ENCODE measurements at places on chromosomes 6 and 20.

DNA sequence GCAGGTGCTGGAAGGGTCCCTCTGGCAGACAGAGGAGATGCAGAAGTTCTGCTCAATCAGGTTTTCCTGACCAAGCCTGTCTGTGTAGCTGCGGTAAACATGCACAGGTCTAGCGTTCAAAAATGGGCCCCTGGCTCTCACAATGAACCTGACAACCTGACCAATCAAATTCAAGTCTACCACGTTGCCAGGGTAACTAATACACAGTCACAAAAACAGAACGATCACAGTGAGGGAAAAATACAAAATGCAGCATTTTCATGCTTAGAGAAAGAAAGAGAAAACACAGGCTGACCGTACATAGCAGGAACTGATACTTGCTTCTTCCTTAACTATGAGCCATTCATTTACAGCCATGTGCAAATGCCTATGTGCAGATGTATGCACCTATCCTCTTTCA, 353.1 kb upstream of the TSHZ2 start:
- DNase-seq, result no peak

GRCh38 chr6:5763871-5764270, 242.9 kb downstream of the NRN1 start:
- DNase-seq, result no peak

GRCh38 chr6:170403451-170403850, 96.9 kb downstream of the FAM120B start:
- no peak for DNase-seq

- no peak for DNase-seq
Observed at GRCh38 chr20:52799130-52799529, 173.0 kb upstream of the TSHZ2 start.

- DNase-seq, result peak; percentile 86
Observed at GRCh38 chr6:154675602-154676088, 57.6 kb upstream of the SCAF8 start.

DNA sequence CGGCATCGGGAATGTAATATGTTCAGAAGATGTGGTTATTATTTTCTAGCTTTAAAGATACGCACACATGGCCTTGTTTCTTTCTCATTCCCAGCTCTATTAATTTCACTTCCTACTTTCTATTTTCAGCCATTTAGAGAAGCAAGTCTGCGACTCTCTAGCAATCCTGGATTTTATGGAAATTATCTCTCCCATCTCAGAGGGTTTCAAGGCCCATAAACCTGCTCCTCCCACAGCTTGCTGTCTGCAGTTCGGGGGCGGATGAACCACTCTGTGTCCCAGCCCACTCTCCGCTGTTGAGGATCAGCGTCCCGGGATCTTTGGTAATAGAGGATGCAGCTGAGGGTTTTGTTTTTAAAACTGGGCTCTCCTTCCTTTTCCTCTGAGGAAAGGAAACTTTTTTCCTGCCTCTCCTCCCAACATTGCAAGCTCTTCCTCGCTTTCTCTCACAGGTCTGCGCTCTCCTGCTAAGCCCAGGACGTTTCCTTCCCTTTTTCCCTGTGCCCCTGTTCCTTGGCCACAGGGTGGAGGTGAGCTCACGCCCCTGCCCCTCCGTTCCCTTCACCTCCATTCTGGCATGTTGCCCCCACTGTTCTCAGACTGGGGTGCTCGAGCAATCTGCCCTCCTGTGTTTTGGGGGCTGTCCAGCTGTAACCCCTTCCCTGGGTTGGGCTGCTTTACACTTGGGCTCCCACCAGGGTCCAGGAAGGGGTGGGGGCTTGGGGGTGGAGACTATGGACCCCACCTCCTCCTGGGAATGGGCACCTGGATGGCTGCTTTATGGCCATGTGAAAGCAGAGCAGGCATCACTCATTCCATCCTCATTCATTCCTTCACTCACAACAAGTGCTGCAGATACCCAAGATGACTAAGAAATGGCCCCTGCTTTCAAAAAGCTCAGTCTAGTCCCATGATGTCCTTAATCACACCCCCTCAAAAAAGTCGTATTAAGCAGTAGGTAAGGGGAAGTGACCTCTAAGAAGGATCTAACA, 54.9 kb downstream of the ZBTB9 start:
- no peak for DNase-seq

- DNase-seq, result no peak
Observed at GRCh38 chr6:37435373-37435772, 2.4 kb downstream of the CMTR1 start.

GRCh38 chr6:67698534-67698933, 936.5 kb upstream of the ADGRB3 start:
- DNase-seq, result no peak

DNA sequence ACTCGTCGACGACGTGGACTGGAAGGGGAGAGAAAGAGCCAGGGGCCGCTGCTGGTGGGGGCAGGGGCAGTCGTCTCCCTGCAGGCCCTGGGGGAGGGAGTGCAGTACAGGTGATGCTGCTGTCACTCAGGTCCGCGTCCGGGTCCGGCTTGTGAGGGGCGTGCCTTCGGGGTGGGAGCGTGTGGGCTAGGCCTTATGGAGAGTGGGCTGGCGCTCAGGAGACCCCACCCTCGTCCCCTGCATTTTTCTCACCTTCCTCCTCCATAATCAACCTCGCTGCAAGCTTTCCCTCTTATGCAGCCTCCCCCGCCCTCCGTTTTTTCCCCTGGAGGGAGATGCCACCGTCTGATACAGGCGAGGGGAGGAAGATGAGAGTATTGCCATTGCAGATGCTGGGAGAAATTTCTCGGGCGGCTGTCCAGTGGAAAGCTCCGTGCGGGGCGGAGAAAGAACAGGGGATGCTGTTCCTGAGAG, 632 bp downstream of the PCMT1 start:
- DNase-seq, result peak; percentile 41

GRCh38 chr6:17485181-17485580, 91.8 kb downstream of the CAP2 start:
- DNase-seq, result no peak

- no peak for DNase-seq
Observed at GRCh38 chr6:147057705-147058342, 146.4 kb upstream of the STXBP5 start.

DNA sequence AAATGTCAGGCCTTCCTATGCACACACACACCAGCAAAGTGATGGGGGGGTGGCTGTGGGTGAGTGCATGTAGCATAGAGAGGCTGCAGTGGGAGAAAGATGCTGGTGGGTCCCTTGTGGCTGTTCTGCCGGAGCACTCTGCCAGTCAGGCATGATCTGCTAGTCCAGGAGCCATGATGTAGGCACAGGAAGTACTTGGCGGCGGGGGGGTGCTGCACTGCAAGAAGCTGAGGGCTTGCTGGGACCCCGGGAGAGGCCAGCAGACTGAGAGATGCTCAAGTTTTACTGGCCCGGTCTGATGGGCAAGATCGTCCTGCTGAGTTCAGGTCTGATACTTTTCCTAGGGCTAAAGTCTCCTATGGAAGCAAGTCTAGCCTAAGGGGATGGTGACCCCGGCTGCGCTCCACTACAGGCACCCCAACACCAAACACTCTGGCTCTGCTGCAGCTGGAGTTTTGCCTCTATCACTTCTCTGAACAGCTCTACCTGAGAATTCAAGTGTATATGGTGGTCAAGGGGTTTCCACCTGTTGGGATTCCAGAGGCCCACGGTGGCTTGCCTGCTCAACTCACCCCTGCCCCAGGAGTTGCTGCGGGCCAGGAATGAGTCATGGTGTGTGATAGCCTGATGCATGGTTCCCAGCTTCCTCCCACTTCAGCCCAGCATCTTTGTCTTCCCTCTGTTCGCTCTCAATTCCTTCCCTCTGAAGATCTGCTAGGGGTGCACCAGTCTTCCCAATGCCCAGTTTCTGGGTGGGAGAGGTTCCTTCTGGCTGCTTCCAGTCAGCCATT, 971.8 kb upstream of the ADGRB3 start:
- no peak for DNase-seq

DNA sequence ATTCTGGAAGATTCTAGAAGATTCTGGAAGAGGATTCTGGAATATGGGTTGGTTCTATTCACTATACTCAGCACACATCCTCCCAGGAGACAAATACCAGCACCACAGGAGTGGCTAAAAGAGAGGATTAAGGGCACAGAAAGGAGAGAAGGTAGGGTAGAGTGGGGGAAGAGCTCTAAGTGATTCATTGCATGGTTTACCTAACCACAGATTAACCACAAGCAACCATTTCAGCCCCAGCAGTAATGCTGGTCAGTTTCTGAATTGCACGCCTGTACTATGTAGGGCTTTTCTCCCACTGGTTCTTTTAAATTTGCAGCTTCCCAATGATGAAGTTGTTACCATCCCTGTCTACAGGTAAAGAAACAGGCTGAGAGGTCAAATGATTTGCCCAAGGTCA, 192.7 kb upstream of the PMEPA1 start:
- DNase-seq, result no peak

GRCh38 chr6:4297348-4297747, 162.0 kb upstream of the ECI2 start:
- DNase-seq, result no peak

DNA sequence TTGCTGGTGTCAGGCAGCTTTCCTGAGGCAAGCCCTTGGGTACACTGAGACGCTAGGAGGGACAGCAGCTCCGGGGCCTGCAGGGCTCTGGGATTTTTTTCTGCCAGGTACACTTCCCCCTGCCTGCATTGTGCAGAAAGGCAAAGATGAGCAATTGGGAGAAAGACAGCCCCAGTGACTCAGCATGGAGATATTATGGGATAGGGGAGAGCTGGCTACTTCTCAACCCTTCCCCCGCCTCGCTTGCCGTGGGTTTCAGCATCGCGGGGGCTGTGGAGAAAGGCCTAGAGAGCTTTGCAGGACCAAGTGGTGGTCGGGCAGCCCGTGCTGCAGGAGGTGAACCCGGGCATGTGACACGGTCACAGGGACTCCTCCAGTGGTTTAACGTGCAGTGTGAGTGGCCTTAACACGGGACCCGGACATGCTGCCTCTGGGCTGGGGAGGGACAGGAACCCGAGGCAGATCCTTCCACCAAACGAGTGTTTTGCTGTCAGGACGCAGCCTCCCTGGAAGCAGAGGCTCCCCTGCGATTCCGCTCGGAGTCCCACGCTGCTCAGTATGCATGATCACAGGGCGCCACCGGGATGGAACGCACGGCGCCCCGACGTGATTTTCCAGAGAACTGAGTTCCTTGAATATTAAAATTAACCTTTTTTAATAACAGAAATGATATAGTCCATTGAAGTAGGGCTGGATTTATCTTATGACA, 139.9 kb downstream of the CDH4 start:
- DNase-seq, result no peak

DNA sequence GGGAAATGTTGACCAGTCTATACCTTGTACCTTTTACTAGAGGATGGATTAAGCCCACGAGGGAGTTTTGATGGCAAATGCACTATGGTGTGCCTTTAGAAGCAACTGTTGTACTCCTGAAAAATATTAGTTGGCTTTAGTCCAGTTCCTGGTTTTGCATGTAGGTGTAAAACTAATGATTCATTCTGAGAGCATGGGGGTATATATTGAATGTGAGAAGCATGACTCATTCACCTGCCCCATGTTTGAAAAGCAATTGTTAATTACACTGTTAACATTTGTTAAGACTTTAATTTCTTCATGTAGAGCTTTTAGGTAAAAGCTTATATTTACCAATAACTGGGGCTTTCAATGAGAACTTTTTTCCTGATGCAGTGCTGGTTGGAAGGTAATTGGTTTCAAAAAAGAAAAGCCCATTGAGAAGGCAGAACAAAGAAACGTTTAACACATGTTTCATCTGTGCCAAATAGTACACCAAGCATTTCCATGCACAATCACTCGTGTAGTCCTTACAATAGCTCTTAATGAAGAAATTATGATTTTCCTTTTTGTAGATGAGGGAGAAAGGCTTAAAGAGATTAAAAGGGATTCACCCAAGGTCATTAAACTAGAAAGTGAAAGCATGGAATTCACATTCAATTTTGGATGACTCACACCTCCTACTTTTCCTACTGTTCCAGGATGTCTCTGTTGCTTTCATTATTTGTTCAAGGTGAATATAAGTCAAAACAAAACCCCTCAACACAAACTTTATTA, 134.1 kb downstream of the CCDC170 start:
- DNase-seq, result no peak

DNA sequence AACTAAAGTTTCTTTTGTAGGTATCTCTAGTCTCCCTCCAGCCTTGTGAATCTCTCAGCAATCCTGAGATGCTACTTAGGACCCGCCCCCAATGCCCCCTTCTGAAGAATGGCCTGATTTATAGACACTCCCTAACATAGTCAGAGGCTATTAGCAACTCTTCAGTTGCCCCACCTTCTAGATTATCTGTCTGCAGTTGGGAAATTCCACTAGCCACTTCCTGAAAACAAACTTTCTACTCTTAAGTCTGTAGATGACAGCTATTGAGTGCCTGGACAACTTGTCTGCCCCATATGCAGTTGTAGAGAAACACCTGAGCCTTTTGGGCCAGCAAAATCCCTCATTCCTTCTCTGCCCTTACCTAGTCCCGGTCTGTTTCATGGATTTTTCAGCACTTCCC, 188.2 kb upstream of the PREP start:
- no peak for DNase-seq

GRCh38 chr6:153162646-153163045, 31.6 kb upstream of the RGS17 start:
- no peak for DNase-seq

- DNase-seq, result no peak
Observed at GRCh38 chr6:105429676-105430075, 26.8 kb upstream of the PREP start.

- DNase-seq, result no peak
Observed at GRCh38 chr6:84517741-84518530, 246.5 kb downstream of the TBX18 start.

DNA sequence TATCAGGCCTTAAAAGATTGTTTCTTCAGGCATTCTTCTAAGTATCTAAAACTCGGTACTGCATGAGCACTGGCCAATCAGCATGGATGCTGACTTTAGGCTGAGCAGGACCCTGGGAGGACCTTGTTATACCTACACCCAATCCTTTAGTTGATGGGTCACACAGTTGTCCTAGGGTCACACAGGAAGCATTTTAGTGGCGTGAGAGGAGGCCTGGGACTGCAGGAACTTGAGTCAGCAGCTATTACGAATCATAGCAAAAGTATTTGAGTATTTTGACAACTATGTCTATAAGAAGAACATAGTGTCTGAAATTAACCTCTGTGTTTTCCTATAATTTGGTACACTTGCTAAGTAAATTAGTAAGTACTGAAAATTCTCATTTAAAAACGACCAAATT, 741.4 kb downstream of the HACE1 start:
- no peak for DNase-seq

GRCh38 chr20:19750101-19750606, 7.9 kb upstream of the RIN2 start:
- DNase-seq, result no peak

GRCh38 chr20:34952671-34953070, 2.9 kb downstream of the GSS start:
- no peak for DNase-seq

DNA sequence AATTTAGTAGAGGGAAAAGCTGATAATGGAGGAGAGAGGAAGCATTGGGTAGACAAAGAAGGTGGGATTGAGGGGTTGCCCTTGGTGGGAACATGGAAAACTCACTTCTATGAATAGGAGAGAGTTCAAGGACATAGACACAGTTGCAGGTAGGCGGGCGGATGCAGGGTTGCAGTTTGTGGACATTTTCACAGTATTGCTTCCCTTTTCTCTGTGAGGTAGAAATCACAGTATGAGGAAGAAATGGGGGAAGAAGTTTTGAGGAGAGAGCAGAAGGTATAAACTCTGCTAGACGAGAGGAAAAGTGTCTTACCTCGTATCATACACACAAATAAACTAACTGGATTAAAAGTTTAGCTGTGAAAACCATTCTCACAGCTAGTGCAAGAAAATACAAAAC, 200.7 kb upstream of the ECI2 start:
- DNase-seq, result no peak
